ENCODE measurements at places on chromosomes 13 and 19. TPM values are rescaled to one million over a fixed set of nuclear protein-coding genes. Genes with fewer than 3 reads are reported as not detected.
A peak's percentile ranks its signal among the peaks of the same experiment; 100 is the strongest.

DNA sequence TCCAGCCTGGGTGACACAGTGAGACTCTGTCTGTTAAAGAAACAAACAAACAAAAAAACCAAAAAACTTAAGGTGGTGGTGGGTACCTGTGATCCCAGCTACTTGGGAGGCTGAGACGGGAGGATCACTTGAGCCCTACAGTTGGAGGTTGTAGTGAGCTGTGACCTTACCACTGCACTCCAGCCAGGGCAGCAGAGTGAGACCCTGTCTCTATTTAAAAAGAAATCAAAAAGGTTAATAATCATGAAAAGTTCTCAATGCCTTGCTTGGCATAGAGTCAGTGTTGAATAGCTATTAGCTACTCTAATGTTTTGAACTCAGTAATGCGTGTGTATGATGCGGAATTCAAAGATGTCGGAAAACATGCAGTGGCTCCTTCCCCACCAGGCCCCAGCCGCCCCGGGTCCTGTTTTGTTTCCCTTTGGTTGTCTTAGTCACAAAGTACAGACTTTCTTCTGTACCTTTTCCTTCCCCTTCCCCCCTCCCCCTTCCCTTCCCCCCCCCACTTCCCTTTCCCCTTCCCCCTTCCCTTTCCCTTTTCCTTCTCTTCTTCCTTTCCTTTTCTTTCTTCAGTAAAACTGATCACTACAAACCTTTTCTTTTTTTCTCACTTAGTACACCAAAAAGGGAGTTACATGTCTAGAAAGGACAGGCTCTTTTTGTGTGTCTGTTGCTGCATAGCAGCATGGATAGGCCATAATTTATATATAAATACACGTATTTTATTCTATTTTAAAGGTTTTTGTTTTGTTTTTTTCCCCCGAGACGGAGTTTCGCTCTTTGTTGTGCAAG is 35.2 kb downstream of the DNM2 start:
- DNase-seq, result no peak

GRCh38 chr13:44131069-44131614 is 242.5 kb upstream of the SERP2 start:
- DNase-seq, result no peak

DNA sequence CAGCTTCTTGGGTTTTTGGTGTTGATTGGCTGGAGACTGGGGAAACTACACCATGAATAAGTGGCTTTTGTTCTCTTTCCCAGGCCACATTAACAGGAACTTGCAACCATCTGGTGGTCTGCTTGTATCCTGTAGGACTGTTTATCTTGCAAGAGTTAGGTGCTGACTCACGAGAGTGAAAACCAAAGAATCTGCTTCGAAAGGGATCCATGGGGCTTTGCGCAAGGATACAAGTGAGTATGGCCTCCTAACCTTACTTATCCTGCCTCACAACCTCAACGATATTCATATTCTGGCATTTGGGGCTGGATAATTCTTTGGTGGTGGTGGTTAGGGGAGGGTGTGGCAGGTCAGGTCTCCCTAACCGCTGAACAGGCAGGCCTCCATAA is 4.7 kb upstream of the SIGLECL1 start:
- DNase-seq, result no peak

GRCh38 chr19:10112037-10112761 is 706 bp downstream of the P2RY11 start:
- DNase-seq, result peak; percentile 50

DNA sequence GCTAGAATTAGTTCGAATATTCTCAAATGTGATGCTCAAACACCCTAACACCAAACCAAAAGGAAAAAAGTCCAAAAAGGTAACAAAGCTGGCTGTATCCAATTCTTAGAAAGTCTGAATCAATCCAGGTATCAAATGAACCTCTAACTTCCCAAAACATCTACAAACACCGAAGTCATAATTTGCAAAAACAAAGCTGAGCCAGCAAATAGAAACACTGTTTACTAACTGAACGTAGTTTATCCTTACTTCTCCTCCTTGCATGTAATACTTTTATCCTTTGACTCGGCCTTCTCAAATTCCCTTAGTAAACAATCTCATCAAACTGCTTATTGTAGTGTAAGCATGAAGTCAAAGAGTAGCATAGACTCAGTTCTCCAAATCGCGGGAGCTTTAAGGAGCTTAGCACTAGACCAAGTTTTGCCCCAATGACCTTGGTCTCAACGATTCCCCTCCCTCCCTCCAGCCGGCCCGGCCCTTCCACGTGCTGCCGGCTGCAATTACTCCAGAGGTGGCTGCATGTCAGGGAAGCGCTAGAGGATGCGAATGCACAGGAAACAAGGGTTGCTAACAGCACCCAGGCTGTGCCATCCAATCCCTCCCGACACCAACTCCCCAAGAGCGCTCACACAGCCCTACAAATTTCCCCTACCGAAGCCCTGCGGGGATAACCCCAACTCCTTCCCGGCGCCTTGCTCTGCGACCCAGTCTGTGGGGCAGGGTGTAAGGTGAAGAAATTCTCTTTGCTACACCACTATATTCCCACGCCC is 693 bp downstream of the XPO4 start:
- DNase-seq, result peak; percentile 65

DNA sequence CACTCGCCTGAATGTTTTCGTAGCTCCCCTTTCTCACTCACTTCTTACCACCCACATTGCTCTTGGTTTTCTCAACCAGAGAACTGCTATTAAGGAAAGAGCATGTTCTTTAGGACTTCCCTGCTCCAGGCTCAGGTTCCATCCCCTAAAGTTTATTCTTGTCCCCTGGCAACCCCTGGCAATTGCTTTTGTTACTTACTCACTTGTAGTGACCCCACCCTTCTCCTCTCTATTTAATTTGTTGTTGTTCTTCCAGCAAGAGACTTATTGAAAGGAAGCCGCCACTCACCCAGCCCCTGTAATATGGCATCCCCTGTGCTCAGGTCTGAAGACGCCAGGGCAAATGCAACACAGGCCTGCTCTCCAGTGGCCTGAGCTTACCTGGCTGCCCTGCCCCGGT is 233.7 kb upstream of the SOX21 start:
- DNase-seq, result no peak

DNA sequence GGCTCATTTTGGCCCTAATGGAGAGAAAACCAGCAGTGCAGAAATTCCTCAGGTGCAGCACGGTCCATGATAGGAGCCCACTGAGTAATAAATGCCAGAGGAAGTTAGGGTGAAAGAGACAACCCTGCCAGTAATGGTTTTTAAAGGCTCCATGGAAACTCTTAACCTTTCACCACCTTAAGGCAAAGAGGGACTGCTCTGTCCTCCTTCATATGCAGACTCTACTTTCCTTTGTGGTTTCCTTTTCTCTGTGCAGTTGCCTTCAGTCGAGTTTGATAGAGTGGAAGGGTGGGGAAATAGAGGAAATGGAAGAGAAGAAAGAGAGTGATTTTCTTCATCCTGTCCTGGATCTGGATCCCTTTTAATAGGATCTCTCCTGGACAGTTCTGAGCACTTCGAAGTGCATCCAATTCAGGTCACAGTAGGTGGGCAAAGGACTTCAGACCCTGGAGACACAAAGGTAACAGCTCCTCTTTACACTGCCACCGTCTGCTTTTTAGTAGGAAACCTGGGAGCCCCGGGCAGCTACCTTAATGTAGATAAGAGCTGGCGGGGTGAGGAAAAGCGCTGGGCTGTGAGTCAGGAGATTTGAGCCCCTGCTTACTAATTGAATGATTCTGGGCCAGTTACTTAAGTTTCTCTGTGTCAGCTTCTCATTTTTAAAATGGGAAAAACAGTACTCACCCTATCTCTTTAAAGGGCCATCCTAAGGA is 294.8 kb downstream of the KCNRG start:
- DNase-seq, result no peak

- no peak for DNase-seq
These were observed 229.1 kb downstream of the TSHZ3 start for GRCh38 chr19:31119951-31120690.

DNA sequence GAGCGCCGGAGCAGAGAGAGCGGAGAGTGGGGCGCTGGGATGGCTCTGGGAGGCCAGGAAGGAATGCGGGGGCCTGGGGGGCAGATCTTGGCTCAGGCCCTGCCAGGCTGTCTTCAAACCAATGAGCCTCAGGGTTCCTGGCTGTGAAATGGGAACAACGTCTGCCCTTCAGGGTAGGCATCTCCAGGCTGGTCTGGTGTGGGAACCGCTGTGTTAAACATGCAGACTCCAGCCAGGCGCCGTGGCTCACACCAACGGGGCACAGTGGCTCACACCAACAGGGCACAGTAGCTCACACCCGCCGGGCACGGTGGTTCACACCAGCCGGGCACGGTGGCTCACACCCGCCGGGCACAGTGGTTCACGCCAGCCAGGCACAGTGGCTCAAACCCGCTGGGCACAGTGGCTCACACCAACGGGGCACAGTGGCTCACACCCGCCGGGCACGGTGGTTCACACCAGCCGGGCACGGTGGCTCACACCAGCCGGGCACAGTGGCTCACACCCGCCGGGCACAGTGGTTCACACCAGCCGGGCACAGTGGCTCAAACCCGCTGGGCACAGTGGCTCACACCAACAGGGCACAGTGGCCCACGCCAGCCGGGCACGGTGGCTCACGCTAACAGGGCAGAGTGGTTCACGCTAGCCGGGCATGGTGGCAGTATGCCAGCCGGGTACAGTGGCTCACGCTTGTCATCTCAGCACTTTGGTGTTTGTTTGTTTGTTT is 40.1 kb downstream of the EFNA2 start:
- no peak for DNase-seq

DNA sequence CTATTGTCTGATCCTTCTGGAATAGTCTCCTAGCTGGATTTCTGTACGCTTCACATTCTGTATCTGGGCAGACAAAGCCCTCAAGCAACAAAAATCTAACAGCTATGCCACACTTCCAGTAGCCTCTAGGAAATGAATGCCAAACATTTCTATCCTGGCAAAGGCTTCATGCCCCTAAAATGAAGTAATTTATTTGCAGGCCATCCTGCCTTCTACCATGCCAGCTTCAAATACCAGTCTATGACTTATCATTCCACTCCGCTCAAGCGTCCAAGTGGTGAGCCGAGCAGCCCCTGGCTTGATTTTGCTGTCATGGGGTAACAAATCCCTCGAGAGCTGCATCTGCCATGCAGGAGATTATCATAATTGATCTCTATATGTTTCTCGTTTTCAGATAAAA is 86.9 kb downstream of the LHFPL6 start:
- peak; percentile 90 for DNase-seq

- DNase-seq, result peak; percentile 97
These were observed 6.2 kb downstream of the HRC start for GRCh38 chr19:49148784-49149651.

- DNase-seq, result no peak
These were observed at the start of gene MBOAT7 for GRCh38 chr19:54189145-54189734. Gene MBOAT7 (minus strand): TSS chr19:54189580. CDS start chr19:54188508, 1,072 bp downstream.

DNA sequence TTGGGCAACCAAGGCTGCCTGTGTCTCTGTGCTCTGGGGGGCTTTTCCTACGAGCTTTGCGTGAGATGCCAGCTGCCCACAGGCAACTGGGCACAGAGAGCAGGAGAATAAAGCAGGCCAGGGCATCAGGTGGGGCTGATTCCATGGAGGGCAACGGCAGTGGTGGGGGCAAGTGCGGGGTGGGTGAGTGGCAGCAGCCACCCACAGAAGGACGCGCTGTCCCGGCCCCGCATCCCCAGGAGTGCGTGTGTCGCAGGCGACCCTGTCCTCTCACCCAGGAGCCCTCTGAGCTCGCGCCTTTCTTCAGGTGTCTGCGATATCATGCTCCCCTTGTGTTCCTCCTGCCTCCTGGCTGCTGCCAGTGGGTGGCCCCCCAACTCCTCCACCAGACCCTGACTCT is 67.4 kb downstream of the MCF2L start:
- DNase-seq, result no peak

GRCh38 chr13:39210961-39211534 is 172.8 kb downstream of the NHLRC3 start:
- peak; percentile 37 for DNase-seq

DNA sequence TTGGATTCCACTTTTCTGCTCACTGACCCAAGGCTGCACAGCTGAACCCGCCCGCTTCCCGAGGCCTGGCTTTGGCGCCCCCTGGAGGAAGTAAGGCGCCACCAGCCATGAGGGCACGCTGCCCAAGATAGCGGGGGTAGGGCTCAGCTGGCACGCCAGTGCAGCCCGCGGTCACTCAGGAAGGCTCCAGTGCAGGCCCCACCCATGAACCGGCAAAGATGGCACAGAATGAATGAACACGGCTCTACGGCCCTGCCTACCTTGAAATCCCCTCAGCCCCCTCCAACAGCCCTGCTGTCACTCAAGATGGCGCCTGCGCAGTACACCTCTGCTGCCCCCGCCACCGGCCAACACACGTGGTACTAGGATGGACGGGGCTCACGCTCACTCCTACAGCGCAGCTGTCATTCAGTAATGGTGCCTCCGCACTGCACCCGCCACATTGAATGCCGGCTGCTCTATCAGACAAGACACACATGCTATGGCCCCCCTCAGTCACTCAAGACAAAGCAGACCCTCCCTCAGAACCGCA is 3.0 kb downstream of the PEG3 start:
- DNase-seq, result no peak

ZNF266 gene
- 8.5 TPM for total RNA-seq

DAND5 gene
- 1.2 TPM for total RNA-seq

All from MG63 (cell line).